ENCODE measurements at places on chromosomes 6 and 20.

DNA sequence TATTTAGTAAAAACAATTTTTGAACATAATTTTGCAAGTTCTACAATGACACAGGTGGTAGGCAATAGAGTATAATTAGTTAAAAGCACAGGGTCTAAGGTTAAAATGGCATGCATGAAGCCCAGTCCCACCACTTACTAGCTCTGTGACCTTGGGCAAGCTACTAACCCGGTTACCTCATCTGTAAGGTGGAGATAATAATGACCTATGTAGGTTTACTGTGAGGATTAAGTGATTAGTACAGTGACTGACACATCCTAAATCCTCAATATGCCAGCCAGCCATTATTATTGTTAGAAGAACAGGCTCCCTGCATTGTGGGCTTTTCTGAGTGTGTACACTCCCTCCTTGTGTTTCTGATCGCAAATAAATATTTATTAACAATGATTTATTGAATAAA lies 26.2 kb downstream of the ATXN1 start:
- no peak for DNase-seq

GRCh38 chr6:11486051-11486450 lies 51.5 kb upstream of the TMEM170B start:
- DNase-seq = no peak

GRCh38 chr20:51767867-51768758 lies at the start of gene ATP9A:
Gene ATP9A, minus strand, starts transcription at chr20:51768390. Its CDS starts 21 bp downstream, at chr20:51768369.
- DNase-seq = no peak

DNA sequence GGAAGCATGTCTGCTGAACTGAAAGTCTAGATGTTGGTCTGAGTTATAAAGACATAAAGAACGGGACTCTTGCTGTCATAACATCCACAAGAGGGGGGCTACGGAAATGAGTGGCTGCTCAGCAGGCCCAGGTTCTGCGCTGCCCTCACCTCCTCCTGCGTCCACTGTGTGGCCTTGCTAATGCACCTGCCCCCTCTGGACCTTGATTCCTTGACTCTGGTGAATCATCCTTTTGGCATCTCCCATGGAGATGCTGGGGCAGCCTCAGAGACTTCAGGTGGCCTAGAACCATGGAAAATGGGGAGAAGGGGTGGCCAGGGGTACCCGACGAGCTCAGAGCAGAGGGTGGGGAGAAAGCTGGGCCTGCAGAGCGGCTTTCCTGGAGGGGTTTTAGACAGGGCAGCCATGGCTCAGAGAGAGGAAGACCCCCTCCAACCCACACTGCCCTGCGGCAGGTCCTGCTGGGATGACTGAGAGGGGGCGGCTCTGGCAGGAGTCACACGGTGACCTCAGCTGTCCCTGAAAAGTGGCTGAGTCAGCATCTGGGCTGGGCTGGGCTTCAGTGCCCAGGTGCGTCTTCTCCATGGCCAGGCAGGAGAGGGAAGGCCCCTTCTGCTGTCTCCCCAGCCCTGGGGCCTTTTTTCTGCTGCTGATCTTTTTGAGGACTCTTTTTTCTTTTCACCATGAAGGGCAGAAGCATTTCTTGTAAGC lies 46.9 kb downstream of the DLGAP4 start:
- no peak for DNase-seq

- no peak for DNase-seq
Measured at GRCh38 chr20:11274141-11274594, 600.4 kb upstream of the JAG1 start.

GRCh38 chr6:64482631-64483030 lies 847.0 kb downstream of the PHF3 start:
- DNase-seq = no peak

DNA sequence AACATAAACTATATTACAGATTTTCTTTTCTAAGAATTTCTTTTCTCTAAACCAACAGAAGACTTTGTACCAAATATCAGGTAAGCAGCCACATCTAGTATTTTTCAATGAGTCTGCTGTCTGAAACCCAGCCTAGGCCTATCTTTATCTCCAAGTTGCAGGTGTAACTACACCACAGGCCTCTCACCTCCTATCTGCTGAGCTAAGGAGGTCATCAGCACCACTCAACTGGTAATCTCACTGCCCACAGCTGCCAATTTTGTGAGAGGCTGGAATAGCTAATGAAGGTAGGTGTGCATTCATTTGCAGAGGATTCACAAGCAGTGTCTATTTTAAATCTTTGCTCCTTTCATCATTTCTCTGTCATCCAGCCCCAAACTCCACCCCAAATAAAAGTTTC lies 584.8 kb downstream of the HDGFL1 start:
- DNase-seq = no peak

Measured in BJ (cell line).